ENCODE measurements at places on chromosomes 16 and 17. TPM values are rescaled to one million over a fixed set of nuclear protein-coding genes. Genes with fewer than 3 reads are reported as not detected.

SLC52A1 gene
- under 0.01 TPM for total RNA-seq

RHBDF1 gene
- total RNA-seq = 20.6 TPM

MEFV gene
- total RNA-seq = under 0.01 TPM

GRB2 gene
- total RNA-seq = 76.8 TPM

GRIN2C gene
- 0.19 TPM for total RNA-seq

CPNE2 gene
- 63.0 TPM for total RNA-seq

AOC3 gene
- under 0.01 TPM for total RNA-seq

SCGB1C2 gene
- total RNA-seq = not detected

RRAD gene
- 0.45 TPM for total RNA-seq

TP53TG3F gene
- not detected for total RNA-seq

OTOP3 gene
- total RNA-seq = not detected

ZNF750 gene
- 0.09 TPM for total RNA-seq

SLC7A6 gene
- 31.0 TPM for total RNA-seq

LGALS9B gene
- not detected for total RNA-seq

TP53TG3C gene
- total RNA-seq = not detected

CDK3 gene
- 2.0 TPM for total RNA-seq

VAT1L gene
- total RNA-seq = 10.3 TPM

HBM gene
- not detected for total RNA-seq

ZSCAN10 gene
- not detected for total RNA-seq

PLA2G10 gene
- total RNA-seq = not detected

HS3ST3B1 gene
- not detected for total RNA-seq

KRT28 gene
- not detected for total RNA-seq

LDHD gene
- 1.4 TPM for total RNA-seq

MARVELD3 gene
- total RNA-seq = not detected

LASP1 gene
- total RNA-seq = 136 TPM

KRT33A gene
- not detected for total RNA-seq

SPIRE2 gene
- 0.66 TPM for total RNA-seq

DNAH2 gene
- not detected for total RNA-seq

BAIAP3 gene
- 0.18 TPM for total RNA-seq

CCDC40 gene
- 1.5 TPM for total RNA-seq

WDR59 gene
- 13.1 TPM for total RNA-seq

TSPOAP1 gene
- not detected for total RNA-seq

HBA2 gene
- total RNA-seq = not detected

KRT12 gene
- not detected for total RNA-seq

CES4A gene
- total RNA-seq = 0.56 TPM

HASPIN gene
- total RNA-seq = 7.9 TPM

MT4 gene
- not detected for total RNA-seq

TP53TG3 gene
- total RNA-seq = not detected

ARHGAP44 gene
- 0.28 TPM for total RNA-seq

TMEM100 gene
- under 0.01 TPM for total RNA-seq

ZFP1 gene
- total RNA-seq = 9.5 TPM

MYH8 gene
- not detected for total RNA-seq

MYO15A gene
- not detected for total RNA-seq

SYT17 gene
- total RNA-seq = 0.72 TPM

KRTAP4-1 gene
- not detected for total RNA-seq

PABPN1L gene
- not detected for total RNA-seq

CHST6 gene
- 0.54 TPM for total RNA-seq

MATCAP1 gene
- 18.9 TPM for total RNA-seq

LRRC37A gene
- 1.8 TPM for total RNA-seq

C1QTNF8 gene
- not detected for total RNA-seq

DNAAF1 gene
- 0.09 TPM for total RNA-seq

ICAM2 gene
- 500 TPM for total RNA-seq

Measured in endothelial cell of coronary artery (primary cell).